ENCODE measurements at places on chromosomes 3 and 15.

- no peak for DNase-seq
These were observed 339 bp downstream of the AMT start for GRCh38 chr3:49421890-49422378.

- peak; percentile 92 for DNase-seq
These were observed 576.7 kb downstream of the CADM2 start for GRCh38 chr3:85535517-85535916.

DNA sequence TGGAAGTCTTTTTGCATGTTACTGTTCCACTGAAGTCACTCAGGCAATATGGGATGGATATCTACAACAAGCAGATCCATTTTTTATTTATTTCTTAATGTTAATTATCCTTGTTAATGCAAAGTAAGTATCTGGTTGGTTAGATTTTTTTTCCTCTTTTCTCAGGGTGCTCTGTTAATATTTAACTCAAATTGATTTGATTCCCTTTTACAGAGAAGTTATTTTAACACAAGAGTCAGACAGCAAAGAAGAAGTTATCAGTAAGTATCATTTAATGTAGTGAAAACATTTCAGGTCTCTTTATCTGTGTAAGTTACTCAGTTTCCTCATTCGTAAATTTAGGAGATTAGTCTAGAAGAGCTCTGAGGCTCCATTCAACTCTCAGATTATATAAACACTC is 34.3 kb downstream of the TBC1D23 start:
- no peak for DNase-seq

GRCh38 chr3:188220097-188220788 is 66.3 kb downstream of the LPP start:
- no peak for DNase-seq

GRCh38 chr3:37456270-37456708 is 281.9 kb upstream of the LRRFIP2 start:
- peak; percentile 11 for DNase-seq

GRCh38 chr15:67865766-67866165 is 25.9 kb upstream of the RNU6-1 start:
- no peak for DNase-seq

DNA sequence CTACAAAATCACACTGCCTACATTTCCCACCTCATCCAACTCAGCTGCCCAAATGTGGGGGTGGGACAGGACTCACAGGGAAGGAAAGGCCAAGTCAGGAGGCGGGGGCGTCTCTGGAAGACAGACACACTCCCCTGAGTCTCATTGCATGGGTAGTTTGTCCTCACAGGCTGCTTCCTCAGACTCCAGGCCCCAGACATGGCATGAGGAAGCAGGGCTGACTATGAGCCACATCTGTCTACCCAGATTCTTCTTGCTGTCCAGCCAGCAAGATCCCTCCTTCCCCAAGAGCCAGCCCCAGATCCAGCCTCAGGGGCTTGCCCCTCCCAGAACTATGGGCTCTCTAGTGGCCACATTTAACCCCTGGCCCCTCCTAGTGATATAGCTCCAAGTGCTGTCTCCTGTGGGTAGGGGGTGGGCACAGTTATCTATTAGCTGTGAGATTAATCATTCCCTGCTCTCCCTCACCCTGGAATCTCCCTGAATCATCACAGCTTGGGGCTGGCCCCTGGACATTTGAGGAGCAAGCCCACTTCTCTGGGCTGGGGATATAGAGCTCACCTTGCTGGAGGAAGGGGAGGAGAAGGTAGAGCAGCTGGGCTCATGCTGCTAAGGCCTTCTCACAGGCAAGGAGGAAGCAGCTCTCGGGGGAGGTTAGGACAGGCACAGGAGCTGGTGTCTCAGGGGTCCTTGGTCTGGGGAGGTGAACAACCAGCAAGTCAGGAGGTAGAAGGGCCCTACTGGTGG is 2.1 kb upstream of the CCDC33 start:
- DNase-seq = no peak

GRCh38 chr3:50599115-50599715 is 12.4 kb downstream of the CISH start:
- no peak for DNase-seq

GRCh38 chr3:159787178-159787574 is 201.5 kb upstream of the IL12A start:
- DNase-seq = no peak

DNA sequence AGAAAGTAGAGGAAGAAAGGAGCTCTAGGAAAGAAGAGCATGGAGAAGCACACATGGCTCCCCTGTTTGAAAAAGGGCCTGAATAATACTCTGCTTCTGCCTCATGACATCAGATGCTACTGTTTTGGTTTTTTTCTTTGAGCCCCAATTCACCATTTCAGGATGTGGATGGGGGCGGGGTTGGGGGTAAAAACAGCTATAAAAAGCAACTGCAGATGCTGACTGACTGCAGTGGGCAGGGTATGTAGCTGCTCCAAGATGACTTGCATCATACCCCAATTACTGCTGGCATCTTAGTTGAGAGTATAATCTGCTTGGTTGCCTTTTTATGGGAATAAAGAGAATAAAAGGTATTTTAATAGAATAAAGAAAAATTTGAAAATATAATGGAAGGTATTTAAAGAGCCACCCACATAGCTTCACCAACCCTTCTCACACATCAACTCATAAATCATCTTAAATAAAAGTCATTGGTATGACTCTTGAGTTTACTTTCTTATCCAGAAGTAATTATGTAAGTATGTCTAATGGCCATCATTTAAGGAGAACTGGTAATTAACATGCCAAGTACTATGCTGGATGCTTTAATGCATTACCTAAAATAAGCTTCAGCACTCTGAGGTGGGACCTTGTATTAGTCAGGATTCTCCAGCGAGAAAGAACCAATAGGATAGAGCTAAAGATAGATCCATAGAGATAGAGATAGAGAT is 36.4 kb upstream of the TMEM45A start:
- DNase-seq = no peak

GRCh38 chr15:39860200-39860599 is 59.9 kb downstream of the GPR176 start:
- DNase-seq = no peak

GRCh38 chr3:81521855-81522254 is 239.6 kb downstream of the GBE1 start:
- no peak for DNase-seq

DNA sequence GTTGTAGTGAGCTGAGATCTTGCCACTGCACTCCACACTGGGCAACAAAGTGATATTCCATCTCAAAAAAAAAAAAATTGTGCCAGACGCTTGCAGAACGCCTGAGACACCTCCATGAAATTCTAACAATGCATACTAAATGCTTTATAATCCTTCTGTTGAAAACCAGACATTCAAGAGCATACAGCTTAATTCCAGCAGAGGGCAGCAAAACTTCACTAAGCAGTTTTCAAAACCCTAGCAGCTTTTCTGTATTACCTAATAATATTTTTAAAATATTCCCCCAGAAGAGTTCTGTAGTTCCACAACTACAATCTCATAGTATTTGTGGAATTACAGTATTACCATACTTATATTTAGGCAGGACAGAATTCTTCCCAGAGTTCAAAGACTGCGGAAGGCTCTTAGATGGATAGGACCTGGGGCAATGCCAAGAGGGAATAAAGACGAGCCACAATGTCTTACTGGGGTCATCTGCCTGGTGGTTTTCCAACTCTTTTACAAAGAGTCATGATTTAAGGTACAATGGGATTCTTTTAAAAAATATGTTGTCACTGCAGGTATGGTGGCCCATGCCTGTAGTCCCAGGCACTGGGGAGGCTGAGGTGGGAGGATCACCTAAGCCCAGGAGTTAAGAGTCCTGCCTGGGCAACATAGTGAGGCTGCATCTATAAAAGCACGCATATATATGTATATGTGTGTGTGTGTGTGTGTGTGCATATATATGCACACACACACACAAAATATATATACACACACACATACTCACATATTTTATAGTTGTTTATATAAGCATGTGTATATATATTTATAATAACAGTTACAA is 19.6 kb upstream of the TASOR start:
- no peak for DNase-seq

Measured in C1 segment of cervical spinal cord (tissue), 14 donors.